ENCODE measurements at places on chromosomes 7 and 10.
A peak's percentile ranks its signal among the peaks of the same experiment; 100 is the strongest.

DNA sequence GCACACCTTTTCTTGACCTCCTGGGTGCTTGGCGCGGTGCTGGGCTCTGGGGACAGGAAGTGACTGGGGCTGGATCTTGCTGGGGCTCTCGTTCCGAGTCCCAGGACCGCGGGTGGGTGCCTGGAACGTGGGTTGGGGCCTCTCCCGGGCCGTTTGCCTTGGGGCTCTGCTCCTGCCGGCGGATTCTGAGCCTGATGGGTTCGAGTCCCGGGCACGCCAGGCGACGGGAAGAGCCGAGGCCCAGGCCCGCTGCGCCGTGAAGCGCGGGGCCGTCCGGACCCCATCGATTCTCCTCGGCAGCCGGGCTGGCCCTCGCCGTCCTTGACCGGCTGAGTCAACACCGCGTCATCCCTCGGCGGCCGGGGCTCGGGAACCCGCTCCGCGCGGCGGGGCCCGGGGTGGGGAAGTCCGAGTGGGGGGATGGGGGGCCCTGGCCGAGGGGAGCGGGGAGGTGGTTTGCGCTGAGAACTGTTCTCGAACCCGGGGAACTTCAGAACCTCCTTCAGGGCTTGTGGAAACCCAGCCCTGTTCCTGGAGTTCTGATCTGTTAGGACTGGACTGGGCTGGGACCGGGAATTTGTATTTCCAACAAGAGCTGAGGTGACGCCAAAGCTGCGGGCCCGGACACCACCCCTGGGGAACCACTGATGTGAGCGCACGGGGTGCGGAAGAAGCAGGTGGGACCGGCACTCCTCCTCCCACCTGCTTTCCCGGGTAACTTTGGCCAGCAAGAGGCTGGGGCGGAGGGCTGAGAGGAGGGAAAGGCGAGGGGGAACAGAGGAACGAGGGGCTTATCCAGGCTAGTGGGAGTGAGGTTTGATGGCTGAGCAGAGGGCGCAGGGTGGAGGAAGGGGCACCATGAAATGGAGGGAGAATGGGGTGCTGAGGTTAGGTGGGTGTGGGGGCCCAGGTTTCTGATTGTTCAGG is 6.2 kb downstream of the HHEX start:
- no peak for DNase-seq

DNA sequence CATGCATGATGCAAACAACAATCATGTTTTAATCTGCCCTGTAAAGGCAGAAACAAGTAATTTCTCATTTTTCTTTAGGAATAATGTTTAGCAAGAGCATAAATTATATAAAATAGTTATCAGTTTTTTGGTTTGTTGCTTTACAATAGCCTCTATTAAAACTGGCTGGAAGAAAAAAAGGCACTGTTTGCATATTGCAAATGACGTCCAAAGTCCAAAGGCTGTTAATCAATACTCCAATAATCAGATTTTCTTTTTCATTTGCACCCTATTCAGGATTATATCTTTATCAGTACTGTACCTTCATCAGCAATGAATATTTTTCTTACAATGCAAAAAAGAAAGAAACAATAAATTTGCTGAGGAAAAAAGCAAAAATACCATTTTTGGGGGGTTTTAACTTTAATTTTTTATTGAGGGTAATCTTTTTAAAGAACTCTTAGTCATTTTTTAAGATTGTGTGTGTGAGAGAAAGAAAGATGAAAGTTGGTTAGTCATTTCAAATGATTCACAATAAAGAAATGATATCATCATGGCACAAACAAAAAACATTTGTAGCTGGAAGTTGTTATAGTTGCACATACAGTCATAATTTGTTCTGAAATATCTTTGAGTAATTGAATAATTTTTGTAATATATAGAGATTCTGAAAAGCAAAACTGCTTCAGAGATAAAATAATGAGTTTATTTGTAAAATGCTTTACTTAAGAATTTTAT is 44.4 kb upstream of the AKR1C2 start:
- no peak for DNase-seq

- no peak for DNase-seq
Measured at GRCh38 chr7:82578430-82578829, 134.9 kb upstream of the CACNA2D1 start.

DNA sequence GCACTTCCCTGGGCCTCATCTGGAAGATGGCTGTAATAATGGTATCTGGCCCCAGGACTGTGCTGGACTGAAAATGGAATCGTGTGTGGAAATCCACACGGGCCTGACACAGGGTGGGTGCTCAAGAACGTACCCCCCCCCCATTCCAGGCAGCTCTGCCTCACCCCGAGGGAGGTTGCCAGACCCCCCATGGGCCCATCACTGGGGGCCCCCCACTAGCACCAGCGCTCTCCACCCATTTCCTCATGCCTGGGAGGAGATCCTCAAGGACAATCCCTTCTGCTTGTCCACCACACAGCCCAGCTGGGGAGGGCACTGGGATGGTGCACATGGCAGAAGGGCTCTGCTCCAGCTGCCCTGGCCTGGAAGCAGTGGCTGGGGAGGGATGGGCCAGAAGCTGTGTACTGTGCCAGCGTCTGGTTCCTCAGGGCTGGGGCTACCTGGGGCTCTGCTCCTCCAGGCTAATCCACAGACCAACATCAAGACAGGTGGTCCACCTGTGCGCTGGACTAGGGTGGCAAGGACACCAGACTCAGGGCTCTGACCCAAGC is 55.4 kb downstream of the CAMK2B start:
- DNase-seq, result no peak

GRCh38 chr7:131735101-131735500 is 178.7 kb upstream of the PODXL start:
- no peak for DNase-seq

GRCh38 chr10:77297393-77297739 is 340.2 kb downstream of the KCNMA1 start:
- no peak for DNase-seq

GRCh38 chr7:139396323-139396951 is 36.7 kb downstream of the LUC7L2 start:
- no peak for DNase-seq

DNA sequence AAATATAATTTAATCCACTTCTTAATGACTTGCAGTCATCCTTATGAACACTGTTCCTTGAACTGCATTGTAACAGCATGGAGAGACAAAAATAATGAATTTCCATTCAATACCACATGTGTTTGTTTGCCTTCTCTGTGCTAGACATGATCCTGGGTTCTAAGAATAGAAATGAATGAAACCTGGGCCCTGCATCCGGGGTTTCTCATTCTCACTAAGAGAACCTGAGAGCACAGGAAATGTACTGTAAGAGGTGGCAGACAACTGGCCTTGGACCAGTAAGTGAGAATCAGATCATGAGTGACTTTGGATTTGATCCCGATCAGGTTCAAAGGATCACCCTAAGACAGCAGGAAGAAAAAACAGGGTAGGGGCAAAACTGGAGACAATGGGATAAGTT is 37.2 kb upstream of the CUL1 start:
- DNase-seq, result no peak

- no peak for DNase-seq
Measured at GRCh38 chr7:110704225-110704624, 386.7 kb upstream of the LRRN3 start.

DNA sequence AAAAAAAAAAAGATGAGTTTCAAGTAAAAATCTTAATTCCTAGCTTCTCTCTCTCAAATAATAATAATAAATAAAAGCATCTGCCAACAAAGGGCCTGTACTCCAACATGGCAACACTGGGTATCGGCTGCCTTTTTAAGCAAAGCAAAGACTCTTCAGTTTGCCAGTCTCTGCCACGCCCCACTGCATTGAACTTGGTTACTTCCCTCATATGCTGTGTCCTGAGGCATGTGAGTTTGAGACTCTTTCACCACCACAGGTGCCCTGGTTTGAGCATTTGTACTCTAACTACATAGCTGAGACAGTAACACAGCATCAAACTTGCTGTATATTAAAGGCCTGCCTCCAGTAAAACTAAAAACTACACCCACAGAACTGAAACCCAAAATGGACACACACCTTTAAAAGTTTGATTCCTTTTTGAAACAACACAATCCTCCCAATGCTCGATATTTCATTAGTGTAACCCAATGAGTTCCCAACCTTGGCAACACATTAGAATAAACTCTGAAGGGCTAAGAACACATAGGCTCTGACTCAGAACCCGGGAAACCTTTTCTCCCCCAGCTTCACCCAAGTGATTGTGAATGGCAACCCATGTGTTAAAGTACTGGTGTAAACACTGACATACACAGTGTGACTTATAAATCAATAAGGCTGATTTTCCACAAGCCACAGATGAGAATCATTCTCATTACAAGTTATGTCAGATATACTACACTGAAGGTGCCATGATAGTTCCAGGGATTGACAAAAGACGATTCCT is 12.0 kb downstream of the JAZF1 start:
- no peak for DNase-seq

GRCh38 chr10:113970641-113971040 is 73.0 kb upstream of the ADRB1 start:
- DNase-seq, result no peak

- DNase-seq, result no peak
Measured at GRCh38 chr10:88992921-88993524, 2.4 kb downstream of the FAS start.

- no peak for DNase-seq
Measured at GRCh38 chr10:78577712-78578111, 491.1 kb upstream of the ZMIZ1 start.

GRCh38 chr7:83486957-83487356 is 162.0 kb downstream of the SEMA3E start:
- no peak for DNase-seq

DNA sequence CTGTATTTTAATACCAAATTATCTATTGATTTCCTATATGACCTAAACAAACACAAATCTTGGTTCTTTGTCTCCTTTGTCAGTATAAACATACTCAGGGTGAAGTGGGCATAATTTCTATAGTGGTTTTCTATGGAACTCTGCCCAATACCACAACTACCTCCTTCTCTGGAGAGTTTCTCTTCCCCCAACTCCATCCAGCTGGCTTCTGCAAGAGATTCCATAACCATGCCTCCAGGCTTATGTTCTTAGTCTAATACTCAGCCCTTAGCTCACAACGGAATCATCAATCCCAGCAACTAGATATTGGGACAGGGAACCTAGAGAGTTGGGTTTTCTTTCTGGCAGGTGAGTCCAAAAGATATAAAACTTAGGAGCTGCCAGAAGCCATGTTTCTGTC is 127.3 kb downstream of the TRIL start:
- DNase-seq, result no peak

DNA sequence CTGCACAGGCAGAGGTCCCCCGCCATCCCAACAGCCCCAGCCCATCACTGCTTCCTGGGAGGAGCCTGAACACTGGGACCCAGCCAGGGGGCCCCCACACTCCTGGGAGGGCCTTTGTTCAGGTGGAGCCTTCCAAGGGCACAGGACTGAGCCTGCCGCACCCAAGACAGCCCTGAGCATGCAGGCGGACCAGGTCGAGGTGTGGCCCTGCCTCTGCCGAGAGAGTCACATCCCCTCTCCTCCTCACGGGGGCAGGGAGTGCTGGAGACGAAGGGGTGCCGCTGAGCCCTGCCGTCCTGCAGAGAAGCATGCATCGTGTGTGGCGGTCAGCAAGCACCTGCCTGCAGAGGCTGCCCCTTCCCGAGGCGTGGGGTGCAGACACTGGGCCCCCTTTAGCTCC is 7.3 kb upstream of the MAFK start:
- DNase-seq, result no peak

GRCh38 chr7:70589590-70589989 is 542.4 kb upstream of the GALNT17 start:
- no peak for DNase-seq

DNA sequence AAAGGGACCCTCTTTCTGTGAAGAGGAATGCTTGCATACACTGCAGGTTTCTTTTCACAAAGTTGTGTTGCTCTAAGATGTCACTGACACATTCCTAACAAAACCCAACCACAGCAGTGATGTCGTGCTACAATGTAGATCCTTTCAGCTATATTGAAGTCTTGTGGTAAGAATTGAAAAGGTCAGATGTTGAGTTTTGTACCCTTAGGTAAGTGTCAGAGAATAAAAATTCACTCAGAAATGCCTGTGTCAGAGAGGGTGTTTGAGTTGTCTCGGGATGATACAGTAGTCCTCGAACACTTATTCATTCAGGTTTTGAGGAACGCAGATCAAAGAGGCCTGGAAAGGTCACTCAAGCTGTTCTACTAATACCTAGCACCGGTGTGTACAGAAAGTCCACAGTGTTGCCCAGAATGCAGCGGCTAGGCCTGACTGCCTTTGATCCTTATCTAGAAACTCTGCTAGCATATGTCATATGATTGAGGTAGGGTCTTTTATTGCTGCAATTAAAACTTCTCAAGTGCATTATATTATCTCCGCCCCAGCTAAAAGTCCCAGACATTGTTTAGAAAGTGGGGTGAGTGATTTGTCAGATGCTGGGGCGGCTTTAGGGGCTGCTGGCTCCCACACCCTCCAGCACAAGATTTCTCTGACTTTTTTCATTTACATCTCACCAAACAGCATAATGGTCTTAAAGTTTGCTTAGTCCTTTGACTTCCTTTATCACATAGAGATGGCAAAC is 26.0 kb downstream of the RNF32 start:
- DNase-seq, result no peak

- no peak for DNase-seq
Measured at GRCh38 chr7:133783276-133783675, 343.9 kb upstream of the LRGUK start.

DNA sequence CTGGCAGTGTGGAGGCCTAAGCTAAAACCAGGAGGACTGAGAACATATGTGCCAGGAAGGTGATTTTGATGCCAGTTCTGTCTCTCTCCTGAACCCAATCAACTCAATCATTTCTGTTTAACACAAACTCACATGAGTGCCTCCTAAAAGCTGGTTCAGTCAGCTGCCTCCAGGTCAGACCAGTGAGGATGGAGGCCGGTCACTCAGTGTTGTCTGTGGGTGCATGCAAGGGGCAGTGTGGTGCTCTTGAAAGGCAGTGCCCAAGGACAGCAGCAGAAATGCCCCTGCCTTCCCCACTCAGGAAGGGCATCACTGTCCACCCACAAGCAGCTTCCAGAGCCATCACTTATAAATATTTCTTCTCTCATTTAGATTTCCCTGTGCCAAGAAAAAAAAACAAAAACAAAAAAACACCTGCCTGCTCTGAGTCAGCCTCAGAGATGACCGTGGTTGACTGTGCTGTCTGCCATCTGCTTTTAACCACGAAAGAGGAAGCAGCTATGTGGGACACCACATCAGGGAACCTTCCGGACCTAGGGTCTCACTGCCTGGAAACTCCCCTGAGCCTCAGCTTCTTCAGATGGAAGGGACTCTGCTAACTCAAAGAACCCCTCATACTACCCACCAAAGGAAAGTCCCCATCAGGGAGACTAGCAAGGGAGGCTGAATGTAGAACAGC is 39.1 kb downstream of the VOPP1 start:
- peak; percentile 85 for DNase-seq

DNA sequence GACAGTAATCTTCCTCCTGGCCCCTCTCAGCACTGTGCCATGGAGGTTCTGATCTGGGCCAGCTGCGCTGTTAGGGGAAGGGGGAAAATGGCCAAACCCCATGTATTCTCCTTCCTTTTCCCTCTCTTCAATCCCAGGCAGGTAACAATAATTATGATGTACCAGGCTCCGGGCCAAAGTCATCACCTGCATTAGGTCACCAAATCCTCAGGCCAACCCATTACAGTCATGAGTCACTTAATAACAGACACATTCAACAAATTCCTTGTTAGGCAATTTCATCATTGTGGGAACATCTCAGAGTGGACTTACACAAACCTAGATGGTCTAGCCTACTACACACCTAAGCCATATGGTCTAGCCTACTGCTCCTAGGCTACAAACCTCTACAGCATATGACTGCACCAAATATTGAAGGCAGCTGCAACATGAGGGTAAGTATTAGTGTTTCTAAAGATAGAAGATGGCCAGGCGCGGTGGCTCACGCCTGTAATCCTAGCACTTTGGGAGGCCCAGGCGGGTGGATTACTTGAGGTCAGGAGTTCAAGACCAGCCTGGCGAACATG is 2.2 kb upstream of the HSPB1 start:
- no peak for DNase-seq
